ENCODE measurements at places on chromosomes 7 and 10.

DNA sequence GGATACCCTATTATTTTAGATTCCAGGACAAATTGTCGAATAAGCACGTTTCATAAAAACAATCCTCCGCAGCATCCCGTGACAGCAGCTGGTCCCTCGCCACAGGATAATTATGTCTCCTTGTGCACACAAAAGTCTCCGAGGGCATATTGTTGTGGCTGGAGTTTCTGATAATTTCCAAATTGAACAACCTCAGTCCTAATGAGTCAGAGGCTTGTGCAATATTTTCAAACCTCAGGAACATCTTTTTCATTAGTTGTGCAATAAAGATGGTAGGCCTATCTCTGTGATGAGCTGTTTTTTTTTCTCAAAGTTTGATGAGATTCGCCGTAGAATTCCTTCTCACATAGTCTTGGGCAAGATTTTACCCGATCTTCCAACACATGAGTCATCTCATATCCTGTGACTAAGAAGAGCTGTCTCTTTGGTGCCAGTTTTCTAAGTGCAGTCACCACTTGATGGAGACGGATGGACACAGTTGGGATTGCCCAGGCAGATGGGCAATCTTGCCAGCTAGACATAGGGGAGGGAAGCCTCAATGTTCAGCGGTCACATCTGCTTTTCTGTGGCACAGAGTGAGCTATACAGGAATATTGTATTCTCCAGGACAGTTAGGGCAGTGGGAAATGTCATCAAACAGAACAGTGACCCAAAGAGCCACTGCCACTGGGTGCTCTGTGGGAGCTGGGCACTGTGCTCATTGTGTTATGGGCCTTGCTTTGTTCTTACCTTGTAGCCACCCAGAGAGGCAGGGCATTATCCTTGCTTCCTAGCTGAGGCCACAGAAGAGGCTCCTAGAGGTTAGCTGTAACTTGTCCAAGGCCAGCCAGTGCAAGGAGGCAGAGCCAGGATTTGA, 7.8 kb downstream of the HTRA1 start:
- peak; percentile 99 for DNase-seq

GRCh38 chr10:75617485-75618155, 186.2 kb downstream of the LRMDA start:
- DNase-seq, result peak; percentile 60

GRCh38 chr10:48996329-48996728, 56.7 kb upstream of the LRRC18 start:
- DNase-seq, result no peak

DNA sequence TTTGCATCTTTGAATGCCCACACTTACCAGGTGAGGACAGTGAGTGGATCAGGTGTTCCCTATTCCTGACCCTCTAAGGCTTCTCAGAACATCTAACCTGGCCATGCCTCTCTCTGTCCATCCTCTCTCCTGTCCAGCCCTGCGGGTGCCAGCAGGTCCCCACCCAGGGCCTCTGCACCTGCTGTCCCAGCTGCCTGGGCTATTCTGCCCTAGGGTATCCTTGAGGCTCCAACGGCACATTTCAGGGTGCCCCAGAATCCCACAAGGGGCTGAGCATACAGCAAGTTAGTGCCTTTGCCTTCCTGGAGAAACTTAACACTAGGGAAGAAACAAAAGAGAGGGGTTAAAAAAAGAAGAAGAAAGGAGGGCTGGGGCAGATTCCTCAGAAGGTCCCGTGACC, 107.4 kb downstream of the UNCX start:
- DNase-seq, result no peak

- peak; percentile 83 for DNase-seq
These were observed 34.7 kb downstream of the RBM17 start for GRCh38 chr10:6123532-6123931.

- no peak for DNase-seq
These were observed 92.0 kb upstream of the RET start for GRCh38 chr10:42984761-42985325.

DNA sequence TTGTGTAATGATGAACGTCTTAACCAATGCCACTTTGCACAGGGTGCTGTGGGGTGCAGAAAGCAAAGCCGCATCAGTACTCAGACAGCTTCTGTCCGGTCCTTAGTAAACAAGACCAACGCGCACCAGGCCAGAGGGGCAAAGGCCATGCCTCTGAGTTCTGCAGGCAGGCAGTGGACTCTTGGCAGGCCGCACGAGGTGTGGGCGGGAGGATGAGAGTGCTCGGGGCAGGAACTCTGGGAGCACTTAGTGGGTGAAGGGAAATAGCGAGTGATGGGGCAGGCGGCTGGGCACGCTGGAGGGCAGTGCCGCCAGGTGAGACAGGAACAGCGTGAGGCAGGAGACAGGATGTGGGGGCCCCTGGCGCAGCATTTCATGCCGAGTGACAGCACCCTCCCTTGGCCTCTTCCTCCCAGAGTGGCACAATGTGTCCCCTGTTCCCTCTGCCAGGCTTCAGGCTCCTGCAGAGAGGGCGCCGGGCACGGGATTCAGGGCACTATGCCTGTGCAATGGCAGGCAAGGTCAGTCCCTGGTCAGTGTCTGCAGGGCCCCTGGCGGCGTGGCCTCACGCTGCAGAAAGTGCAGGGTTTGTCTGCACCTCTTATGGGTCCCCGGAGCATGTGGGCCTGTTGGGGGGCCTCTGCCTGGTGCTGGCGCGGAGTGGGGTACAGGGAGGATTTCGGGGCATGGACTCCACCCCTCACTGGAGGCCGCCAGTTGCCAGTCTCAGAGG, 60.4 kb downstream of the VIPR2 start:
- DNase-seq, result no peak

DNA sequence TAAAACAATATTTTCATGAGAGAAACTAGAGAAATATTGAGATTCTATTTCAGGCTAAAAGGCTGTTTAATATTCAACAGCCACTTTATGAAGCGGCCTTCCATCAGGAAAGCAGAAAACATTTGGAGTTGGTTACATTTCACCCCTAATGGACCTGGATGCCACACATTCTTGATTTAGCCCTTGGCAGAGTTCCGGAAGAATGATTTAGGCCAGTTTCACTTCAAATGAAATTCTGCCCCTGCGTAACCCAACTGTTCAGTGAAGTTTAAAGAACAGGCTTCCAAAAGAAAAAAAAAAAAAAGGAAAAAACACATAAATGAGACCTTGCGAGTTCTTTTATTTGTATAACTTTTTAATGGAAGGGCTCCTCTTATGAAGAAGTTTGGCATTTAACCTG, 239.2 kb upstream of the AKR1E2 start:
- no peak for DNase-seq

DNA sequence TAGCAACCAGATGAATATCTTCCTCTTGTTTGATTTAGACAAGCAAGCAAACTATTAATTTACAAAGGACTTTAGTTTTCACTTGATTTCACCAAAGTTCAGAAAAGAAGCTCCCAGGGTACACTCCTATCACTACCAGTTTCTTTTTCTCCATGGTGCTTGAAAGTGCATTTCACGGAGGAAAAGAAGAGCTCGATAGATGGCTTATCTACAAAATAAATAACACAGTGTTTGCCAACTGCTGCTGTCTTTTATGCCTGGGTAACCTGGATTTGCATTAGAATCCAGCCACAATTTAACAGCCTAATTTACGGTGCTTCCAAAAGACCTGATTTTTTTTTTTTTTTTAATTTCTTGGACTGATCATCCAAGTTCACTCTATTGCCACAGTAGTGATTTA, 275.7 kb downstream of the GPR37 start:
- DNase-seq, result no peak

- DNase-seq, result no peak
These were observed 119.1 kb downstream of the CUBN start for GRCh38 chr10:17010363-17011145.

GRCh38 chr10:60394446-60394845, 4.8 kb upstream of the ANK3 start:
- peak; percentile 38 for DNase-seq

GRCh38 chr7:3028071-3028757, 15.5 kb downstream of the CARD11 start:
- no peak for DNase-seq

GRCh38 chr10:110867807-110868465, 3.8 kb upstream of the PDCD4 start:
- no peak for DNase-seq

GRCh38 chr10:85638797-85639196, 727.8 kb downstream of the GRID1 start:
- no peak for DNase-seq

- peak; percentile 9 for DNase-seq
These were observed 41.5 kb upstream of the DNAJB6 start for GRCh38 chr7:157295338-157295737.

- DNase-seq, result no peak
These were observed 205.3 kb upstream of the HABP2 start for GRCh38 chr10:113347508-113347907.

GRCh38 chr7:124765401-124766352, at the start of gene GPR37:
GPR37 (minus strand) TSS chr7:124765792; CDS start chr7:124764976, 816 bp downstream.
- DNase-seq, result peak; percentile 52

DNA sequence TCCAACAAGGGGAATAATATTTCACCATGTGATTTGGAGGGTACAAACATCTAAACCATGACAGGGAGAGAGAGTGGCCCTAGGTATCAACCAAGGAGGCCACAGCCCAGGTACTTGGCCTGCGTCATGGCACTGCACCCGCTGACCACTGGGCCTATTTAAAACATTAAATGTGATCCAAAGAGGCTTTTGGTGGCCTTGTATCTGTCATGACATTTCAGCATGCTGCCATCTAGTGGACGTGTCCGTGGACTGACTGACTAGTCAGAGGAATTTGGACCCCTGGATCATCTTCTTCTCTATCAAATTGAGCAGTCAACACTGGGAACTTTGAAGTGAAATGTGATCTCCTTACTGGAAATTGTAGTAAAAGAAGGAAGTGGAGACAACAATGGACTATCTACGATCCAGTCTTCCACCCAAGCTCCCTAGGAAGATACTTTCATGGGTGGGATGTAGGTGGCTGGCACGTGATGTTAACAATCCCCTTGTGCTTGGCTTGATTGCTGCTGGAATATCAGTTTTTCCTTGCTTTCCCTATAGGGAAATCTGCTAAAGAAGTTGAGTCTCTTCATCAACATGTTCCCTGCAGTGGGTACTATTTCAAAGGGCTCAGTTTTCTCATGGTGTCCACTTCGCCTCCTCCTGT, 24.6 kb upstream of the ITGA8 start:
- DNase-seq, result peak; percentile 49

- DNase-seq, result no peak
These were observed 1082.4 kb downstream of the XPNPEP1 start for GRCh38 chr10:108840944-108841343.

- no peak for DNase-seq
These were observed 10.5 kb upstream of the TRIM24 start for GRCh38 chr7:138449580-138449979.

- peak; percentile 68 for DNase-seq
These were observed 189.9 kb upstream of the ADO start for GRCh38 chr10:62614389-62615157.

- DNase-seq, result peak; percentile 27
These were observed 1.9 kb downstream of the FOXK1 start for GRCh38 chr7:4683884-4684565.

GRCh38 chr7:28889290-28889689, 68.8 kb downstream of the TRIL start:
- DNase-seq, result no peak

DNA sequence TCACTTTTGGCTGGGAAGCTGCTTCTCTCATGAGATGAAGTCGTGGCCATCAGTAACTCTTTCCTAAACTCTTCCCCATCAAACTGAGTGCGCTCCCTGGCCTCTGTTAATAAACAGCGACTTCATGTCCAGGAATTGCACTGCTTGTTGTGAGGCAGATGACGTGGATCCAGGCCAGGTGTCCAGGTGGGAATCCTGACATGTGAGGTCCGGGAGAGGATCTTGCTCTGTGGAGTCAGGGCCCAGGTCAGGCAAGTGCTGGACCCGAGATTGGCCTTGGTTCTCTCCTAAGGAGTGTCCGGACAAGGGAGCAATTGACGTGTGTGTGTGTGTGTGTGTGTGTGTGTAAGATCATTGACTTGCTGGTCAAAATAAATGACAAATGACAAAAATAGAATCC, 362.7 kb downstream of the GLRX3 start:
- DNase-seq, result no peak

DNA sequence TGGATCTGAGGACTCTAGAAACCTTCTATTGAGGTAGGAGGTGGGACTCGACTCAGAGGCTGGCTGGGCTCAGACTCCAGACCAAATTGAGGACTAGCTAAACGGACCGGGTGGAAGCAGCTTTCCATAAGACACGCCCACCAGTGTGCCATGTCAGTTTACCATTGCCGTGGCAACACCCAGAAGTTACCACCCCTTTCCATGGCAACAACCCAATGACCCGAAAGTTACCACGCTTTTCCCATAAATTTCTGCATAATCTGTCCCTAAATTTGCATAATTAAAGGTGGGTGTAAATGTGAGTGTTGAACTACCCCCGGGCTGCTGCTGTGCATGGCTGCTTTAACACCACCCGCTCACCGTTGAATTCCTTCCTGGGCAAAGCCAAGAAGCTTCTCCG, 58.9 kb downstream of the MICALL2 start:
- no peak for DNase-seq

DNA sequence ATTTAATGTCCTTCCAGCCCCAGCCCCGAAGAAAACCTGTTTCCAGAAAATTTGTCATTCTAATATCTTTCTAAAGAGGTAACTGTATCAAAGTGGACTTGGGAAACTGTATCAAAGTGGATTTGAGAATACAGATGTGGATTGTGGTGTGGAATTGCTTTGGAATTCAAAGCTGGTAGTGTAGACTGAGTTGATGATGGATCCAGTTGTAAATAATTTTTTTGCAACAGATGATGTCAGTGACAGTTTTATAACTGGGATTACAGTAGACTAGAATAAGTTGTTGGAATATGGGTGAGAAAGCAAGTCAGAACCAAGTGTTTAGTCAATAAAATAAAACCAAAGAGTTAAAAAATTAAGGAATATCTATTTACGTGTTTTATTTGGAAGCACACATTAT, 202.1 kb downstream of the LRMDA start:
- DNase-seq, result no peak

DNA sequence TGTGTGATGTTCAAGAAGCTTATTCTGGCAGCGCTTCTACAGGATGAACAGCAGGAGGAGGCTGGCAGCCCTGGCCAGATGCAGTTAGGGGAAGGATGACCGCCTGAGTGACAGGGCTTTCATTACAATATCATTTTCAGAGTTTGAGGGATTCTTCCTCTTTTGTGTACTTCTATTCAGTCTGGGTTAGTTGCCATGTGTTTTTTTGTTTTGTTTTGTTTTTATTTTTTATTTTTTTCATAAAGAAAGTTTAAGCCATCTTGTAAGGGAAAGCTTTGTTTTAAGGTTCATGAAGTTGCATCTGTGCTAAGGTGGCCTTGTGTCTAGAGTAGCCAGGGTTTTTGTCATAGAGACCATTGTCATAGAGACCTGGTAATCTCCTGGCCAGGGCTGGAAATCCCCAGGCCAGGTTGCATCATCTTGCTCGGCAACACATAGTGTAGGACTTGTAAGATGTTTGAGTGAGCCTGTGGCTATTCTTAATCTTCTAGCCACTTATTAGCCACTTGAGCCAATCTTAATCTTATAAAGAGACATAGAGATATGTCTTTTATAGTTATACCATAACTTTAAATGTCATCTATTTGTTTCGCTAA, 230.5 kb upstream of the TMEM229A start:
- DNase-seq, result peak; percentile 68

GRCh38 chr10:18400906-18401245, 250.5 kb downstream of the NSUN6 start:
- no peak for DNase-seq

Measured in MV-4-11 (cell line).